ENCODE measurements at places on chromosomes 7 and 10.
A peak's percentile ranks its signal among the peaks of the same experiment; 100 is the strongest.

GRCh38 chr7:28767356-28767755 lies 190.8 kb downstream of the TRIL start:
- no peak for DNase-seq

GRCh38 chr10:55374060-55374459 lies 573.0 kb upstream of the PCDH15 start:
- peak; percentile 38 for DNase-seq

DNA sequence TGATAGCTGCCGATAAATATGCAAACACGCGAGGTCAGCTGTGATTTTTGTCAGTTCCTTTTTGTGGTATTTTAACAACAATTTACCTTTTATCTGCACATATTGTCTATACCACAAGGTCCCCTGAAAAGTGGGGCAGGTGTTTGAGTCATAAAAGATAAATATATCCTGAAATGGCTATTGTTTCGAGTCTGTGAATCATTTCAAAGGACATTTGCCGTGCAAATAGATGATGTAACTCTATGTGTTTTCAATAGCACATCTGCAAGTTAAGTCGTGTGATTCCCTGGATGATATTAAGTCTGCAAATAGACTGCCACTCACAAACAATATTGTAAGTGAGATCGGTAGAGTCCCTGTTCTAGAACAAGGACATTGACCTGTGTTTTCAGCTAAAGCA lies 193.0 kb upstream of the PITRM1 start:
- peak; percentile 87 for DNase-seq

GRCh38 chr10:122286867-122287266 lies 15.8 kb downstream of the BTBD16 start:
- no peak for DNase-seq

DNA sequence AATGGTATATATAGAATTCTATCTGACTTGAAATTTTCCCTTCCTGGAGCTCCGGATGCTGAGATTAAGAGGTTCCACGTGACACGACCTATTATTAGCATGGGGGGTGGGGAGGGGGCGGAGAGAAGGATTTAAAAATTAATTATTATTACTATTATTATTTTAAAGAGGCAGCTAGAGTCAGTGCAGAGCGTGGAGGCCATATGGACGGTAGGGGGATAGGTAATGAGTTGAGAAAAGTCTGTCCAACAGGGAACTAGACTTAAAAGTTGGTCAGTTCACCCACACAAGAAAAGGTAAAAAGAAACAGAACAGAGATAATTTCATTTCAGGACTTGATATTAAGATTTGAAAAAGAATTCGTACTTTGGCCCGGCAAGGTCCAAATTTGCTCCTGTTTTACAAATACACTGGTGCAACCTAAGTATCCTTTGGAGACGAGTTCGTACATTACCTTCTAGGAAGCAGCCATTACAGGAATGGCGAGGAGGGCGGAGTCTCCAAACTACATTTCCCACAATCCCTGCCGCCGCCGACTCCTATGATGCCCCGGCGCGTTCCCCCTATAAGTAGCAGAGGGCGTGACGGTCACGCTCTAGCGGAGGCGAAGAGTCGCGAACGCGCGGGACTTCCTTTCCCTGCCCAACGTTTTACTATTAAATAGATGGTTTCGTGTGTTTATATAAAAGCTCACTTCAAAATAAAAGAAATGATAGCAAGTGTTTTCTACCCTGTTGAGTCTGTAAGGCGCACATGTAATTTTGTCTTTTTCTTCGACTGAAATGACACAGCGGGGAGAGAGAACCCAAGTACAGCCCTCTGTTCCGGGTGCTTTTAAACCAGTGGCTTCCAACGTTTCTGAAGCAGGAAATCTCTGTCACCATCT lies at the start of gene SMIM30:
SMIM30 (minus strand) TSS at position 481 of the 886 bp plus-strand sequence. CDS start 976 bp downstream, outside the sequence.
- peak; percentile 94 for DNase-seq

All from NCI-H1417 (cell line).